HCEC 1CT (cell line): ENCODE measurements at places on chromosomes 5 and 9.

- DNase-seq = no peak
These were observed 923.0 kb upstream of the SEMA6A start for GRCh38 chr5:117497601-117498000.

DNA sequence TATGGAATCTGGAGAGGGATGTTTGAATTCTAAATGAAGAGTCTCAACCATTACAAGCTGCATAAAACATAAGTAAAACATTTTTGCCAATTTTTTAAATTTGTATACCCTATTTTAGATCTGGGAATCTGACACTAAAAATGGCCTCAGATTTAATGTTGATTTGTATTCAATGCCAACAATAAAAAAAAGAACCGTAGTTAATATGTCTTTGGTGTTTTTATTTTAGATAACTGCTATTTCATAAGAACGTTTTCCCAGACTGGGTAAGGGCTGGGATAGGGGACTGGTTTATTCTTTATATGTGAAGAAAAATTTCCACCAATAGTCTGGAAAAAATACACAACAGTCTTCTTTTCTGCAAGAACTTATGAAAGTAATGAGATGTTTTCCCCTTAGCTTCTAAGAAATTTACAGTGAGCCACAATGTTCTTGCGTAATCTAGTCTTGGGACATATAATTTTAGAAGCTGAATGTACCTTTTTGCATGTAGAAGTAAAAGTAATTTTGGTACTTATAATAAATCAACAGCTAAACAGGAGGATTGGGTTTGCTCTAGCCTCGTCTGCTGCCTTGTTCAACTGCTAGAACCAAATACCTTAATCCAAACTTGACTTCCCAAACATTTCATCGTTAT lies 244.6 kb upstream of the EFNA5 start:
- DNase-seq = no peak

- DNase-seq = no peak
These were observed 4.2 kb upstream of the NKX2-5 start for GRCh38 chr5:173239233-173239593.

DNA sequence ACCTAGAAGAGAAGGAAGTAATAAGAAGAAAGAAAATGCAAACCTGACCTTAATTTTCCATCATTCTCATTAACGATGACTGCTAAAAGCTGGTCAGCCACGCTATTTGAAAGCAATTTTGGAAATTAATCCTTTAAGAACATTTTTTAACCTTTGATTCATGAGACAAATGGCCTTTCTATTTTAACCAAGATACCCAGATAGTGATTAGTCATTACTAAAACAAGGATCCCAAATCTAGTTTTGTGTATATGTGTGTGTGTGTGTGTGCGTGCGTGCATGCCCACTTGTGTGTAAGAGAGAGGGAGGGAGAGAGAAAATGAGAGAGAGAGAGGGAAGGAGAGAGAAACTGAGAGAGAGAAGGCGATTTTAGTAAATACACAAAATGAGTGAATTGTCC lies 329.5 kb downstream of the DEPDC1B start:
- DNase-seq = no peak

GRCh38 chr9:133727876-133728441 lies 10.2 kb downstream of the SARDH start:
- DNase-seq = no peak

GRCh38 chr5:138582959-138583358 lies 7.8 kb upstream of the HSPA9 start:
- DNase-seq = no peak
